ENCODE measurements at places on chromosomes 4 and X.

- DNase-seq: no peak
Observed at GRCh38 chr4:137892134-137892533, 350.0 kb downstream of the SLC7A11 start.

GRCh38 chr4:152594978-152595925, 59.4 kb upstream of the FBXW7 start:
- no peak for DNase-seq

GRCh38 chrX:70025464-70025863, 24.3 kb downstream of the AWAT2 start:
- no peak for DNase-seq

GRCh38 chr4:53060278-53060677, 198.2 kb downstream of the RASL11B start:
- no peak for DNase-seq

DNA sequence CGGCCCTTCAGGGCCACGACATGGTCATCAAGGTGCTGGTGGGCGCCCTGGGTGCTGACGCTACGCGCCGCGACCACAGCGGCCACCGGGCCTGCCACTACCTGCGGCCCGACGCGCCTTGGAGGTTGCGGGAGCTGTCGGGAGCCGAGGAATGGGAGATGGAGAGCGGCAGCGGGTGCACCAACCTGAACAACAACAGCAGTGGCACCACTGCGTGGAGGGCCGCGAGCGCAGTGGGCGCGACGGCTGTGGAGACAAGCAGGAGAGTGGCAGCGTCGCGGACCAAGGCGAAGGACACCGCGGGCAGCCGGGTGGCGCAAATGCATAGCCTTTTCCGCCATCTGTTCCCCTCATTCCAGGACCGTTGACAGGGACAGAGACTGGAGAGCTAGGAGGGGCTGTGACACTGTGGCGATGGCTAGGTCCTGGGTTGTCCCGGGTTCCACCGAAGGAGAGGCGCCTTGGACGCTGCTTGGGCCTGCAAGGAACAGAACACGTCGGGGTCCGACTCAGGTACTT, 919 bp downstream of the SOWAHD start:
- no peak for DNase-seq

DNA sequence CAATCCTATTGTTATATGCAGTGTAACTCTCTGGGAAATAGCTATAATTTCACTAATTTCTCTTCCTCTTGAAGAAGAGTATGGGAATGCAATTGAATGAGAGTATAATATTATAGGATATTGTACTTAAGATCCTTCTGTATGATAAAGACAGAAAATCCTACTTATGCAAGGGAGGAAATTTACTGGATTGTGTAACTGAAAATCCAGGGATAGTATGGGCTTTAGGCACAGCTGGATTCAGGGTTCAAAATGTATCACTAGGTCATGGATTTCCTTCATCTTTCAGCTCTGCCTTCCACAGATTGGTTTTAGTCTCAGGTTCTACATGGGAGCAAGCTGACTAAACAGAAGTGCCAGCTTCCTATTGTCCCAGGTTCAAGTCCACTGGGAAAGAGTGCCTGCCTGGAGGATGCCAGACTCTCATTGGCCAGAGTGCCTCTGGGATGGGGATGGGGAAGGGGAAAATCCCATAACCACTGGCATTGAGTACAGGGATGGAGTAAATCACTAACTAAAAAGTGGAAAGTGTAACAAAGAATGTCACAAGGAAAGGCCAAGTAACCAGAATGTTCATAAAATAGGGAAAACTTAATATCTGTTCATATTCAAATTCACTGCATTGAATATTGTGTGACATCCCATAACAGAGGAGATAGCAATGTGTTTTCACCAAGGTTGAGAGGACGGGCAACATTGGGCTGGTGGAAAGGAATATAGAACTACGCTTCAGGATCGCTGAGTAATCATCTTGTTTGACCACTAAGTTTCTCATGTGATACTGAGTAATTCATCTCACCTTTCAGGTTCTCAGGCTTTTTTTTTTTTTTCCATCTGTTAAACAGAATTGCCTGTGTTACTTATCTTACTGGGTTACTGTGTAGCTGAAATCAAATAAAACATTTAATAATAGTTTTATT, 75.7 kb downstream of the ANXA3 start:
- no peak for DNase-seq

GRCh38 chrX:113202601-113203000, 362.0 kb upstream of the AMOT start:
- no peak for DNase-seq

DNA sequence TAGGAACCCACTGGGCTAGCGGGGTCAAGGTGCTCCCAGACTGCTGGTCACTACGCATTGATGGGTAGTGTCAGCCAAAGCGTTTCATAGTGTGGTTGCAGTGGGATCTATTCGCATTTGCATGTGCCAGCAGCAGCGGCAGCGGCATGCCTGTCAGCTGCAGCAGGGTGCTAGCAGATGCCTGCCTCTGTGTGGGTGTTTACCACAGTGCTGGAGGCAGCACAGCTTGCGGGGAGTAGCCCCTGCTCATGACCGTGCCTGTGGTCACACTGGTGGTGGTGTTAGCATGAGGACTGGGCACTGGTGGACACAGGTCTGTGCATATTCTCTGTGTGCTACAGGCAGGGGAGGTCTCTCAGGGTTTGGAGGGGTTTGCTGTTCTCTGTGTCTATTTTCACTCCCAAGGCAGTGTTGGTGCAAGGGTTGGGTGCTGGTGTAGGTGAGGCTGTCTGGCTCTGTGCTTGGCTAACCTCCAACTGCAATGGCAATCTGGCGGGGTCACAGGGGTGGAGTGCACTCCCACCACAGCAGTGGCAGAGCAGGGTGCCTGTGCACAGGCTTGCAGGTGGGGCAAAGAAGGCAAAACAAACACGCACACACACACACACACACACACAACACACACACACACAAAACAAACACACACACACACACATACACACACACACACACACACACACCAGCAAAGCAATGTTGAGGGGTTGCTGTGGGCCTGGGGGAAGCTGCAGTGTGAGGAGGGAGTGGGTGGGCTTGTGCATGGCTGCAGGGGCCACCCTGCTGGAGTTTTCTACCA, 184.4 kb downstream of the GLUD2 start:
- no peak for DNase-seq

- no peak for DNase-seq
Observed at GRCh38 chr4:174225349-174226049, 58.0 kb downstream of the FBXO8 start.

DNA sequence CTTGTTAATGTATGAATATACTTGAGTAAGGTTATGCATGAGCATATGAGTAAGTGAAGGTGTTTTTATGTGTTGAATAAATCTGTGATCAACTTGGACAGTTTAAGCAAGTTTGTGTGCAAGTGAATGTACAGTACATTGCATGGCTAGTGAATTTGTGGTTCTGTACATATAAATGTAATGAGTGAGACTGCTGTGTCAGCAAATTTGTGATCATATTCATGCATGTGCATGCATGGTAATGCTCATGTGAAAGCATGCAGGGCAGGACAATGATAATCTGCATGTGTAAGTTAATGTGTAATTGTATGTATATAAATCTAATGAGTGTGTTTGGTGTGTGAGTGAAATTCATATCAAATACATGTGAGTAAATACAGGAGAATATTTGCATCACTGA, 188.5 kb downstream of the PWWP3B start:
- DNase-seq: no peak

DNA sequence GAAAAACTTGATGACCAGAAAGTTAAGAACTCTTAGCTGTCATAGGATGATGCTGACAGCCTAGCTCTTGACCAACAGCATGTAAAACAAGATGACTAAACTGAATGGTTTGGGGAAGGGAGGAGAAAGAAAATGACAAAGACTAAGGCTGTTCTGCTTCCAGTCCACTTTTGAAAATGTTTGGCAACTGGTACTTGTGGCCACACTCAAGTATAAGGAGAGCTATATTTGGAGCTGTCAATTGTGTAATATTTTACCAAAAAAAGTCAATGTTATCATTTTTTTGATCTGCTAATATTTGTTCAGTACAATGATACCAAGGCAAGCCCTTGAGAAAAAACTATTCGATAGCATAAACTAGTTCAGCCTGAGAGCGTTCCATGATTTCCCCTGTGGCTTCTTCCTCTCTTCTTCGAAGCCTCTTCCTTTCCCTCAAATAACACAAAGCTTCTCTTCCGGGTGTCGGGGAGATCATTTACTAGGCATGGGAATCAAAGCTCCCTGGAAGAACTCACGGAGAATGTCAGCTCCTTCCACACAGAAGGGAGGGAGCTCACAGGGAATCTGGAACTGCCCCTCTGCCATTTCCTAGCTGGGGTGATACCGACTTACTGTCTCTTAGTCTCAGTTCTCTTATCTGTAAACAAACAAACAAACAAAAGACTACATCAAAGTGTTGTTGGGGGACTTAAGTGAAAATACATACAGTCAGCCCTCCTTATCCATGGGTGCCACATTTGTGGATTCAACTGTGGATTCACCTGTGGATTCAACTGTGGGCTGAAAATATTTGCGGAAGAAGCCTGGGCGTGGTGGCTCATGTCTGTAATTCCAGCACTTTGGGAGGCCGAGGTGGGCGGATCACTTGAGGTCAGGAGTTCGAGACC, 82.6 kb downstream of the SCD5 start:
- no peak for DNase-seq

- DNase-seq: no peak
Observed at GRCh38 chr4:182145334-182145905, 97.8 kb upstream of the TENM3 start.

DNA sequence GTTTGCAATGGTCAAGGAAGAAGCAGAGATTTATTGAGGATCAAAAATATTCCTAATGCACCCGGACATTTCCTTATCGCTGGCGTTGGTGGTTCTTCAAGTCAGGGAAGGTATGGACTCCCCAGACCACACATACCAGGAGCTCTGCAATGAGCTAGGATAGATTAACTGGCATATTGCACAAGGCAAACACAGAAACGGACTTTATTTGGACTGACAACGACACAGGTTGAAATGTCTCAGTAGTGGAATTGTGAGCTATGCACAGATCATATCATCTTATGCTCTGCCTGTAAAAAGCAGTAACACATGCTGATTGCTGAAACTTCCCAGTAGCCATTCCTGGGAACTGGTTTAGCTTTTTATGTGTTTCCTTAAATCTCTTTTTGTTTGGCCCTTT, 1.7 kb downstream of the TSPAN7 start:
- DNase-seq: no peak

GRCh38 chr4:70152088-70152487, 1.9 kb upstream of the PRR27 start:
- DNase-seq: no peak

DNA sequence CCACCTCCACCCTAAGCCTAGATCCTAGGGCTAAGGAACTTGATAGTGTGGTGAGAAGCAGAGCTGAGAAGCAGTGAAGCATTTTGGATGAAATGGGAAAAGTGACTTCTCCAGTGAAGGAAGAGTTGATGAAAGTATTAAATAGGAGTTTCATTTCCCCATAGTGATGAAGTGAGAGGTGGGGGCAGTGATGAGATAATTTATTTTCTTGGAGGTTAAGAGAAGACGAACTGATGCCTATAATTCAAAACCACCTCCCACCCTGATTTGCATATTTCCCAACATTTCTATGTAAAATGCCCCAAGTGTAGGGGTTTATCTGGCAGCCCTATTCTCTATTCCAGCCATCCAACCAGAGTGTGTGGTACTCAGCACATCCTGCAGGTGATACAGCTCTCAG, 6.3 kb downstream of the LONRF3 start:
- no peak for DNase-seq

- DNase-seq: no peak
Observed at GRCh38 chrX:154840856-154841255, 6.4 kb upstream of the SMIM9 start.

DNA sequence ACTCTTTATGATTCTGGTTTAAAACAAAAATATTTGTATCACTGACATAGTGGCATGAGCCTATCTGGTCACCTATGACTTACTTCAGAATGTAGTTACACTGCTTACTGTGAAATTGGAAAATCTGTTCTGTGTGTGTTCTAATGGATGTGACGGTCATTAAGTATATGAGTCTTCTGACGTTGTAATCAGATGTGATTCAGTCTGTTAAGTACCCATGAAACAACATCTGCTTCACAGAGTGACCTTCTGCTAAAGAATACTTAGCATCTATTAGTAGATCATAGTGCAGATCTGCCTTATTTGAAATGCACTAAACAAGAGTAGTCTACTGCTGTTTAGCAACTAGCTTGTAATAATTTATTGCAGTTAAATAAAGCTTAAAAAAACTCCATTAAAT, 317.1 kb downstream of the DCTD start:
- DNase-seq: no peak

- DNase-seq: no peak
Observed at GRCh38 chr4:86973668-86974067, 38.9 kb downstream of the AFF1 start.

DNA sequence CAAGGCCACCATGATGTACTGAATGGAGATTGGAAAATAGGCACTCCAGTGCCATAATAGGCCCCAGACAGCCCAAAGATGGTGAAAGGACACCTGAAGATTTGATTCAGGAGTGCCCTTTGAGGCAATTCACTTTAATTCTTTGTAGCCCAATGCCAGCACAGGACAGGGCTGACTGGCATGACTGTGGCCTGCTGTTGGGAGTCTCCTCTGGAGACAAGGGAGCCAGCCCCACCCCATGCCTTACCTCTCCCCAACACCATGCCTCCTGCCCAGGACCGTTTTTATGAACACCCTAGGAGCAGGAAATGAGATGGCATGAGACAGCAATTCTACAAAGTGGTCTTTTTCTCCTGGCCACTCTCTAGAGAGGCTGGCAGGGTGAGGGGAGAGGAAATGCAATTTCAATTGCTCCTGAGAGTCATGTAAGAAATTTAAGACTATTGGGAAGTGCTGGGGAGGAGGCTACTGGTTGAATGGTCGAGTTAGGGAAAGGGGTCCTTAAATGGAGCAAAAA, 94.2 kb upstream of the MAMLD1 start:
- DNase-seq: no peak

DNA sequence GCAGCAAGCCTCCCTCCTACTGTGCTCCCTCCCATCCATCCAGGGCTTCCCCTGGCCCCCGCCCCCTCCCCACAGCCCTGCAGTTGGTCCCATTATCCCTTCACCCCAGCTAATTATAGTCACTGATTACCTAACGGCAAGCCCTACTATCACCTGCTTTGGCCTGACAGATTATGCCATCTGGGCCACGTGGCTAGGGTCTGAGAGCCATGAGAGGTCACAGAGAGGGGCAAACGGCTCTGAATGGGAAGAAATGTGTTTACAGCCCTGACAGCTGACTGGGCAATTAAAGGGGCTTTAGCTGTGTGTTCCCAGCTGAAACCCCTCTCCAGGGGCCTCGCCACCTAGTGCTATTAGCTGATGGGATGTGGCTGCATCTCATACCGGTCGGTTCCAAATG, 134.4 kb upstream of the CPEB2 start:
- no peak for DNase-seq

DNA sequence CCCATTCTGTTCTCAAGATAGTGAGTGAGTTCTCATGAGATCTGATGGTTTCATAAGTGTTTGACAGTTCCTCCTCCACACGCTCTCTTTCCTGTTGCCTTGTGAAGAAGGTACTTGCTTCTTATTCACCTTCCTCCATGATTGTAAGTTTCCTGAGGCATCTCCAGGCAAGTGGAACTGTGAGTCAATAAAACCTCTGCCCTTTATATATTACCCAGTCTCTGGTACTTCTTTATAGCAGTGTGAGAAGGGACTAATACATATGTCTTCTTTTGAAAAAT, 58.4 kb downstream of the CFAP299 start:
- no peak for DNase-seq

- no peak for DNase-seq
Observed at GRCh38 chr4:84481860-84482245, 17.2 kb downstream of the NKX6-1 start.

GRCh38 chrX:144253356-144253755, 369.5 kb downstream of the UBE2NL start:
- DNase-seq: no peak
